A549 treated with dexamethasone at 1 μM for 4 hours (cell line): ENCODE measurements at places on chromosomes 4 and X. TPM values are rescaled to one million over a fixed set of nuclear protein-coding genes. Genes with fewer than 3 reads are reported as not detected.

The RAB39B gene
- total RNA-seq, result 0.71 to 1.0 TPM (median 0.80 TPM) in 5 replicates

The KLF8 gene
- total RNA-seq, result 0.02 to 0.04 TPM (median 0.03 TPM) in 3 of 5 replicates, not detected in the others

The MAGEB1 gene
- total RNA-seq, result not detected in 5 replicates

The CT45A5 gene
- total RNA-seq, result 0.09 to 0.22 TPM in 2 of 5 replicates, not detected in the others

The HGFAC gene
- total RNA-seq, result 0.09 to 0.22 TPM (median 0.19 TPM) in 5 replicates

The TSC22D3 gene
- 210 to 273 TPM (median 236 TPM) in 5 replicates for total RNA-seq

The GLOD5 gene
- total RNA-seq, result not detected in 5 replicates

The RIPPLY1 gene
- 0.11 TPM in 2 of 5 replicates, not detected in the others for total RNA-seq

The SSX1 gene
- total RNA-seq, result not detected in 5 replicates

The EVC gene
- total RNA-seq, result 6.6 to 12.7 TPM (median 11.4 TPM) in 5 replicates

The TCP11X2 gene
- not detected in 5 replicates for total RNA-seq

The LRIT3 gene
- 0.03 to 0.06 TPM (median 0.04 TPM) in 4 of 5 replicates, not detected in the other for total RNA-seq
